HS-27A (cell line): ENCODE measurements at places on chromosomes 1 and 21.

DNA sequence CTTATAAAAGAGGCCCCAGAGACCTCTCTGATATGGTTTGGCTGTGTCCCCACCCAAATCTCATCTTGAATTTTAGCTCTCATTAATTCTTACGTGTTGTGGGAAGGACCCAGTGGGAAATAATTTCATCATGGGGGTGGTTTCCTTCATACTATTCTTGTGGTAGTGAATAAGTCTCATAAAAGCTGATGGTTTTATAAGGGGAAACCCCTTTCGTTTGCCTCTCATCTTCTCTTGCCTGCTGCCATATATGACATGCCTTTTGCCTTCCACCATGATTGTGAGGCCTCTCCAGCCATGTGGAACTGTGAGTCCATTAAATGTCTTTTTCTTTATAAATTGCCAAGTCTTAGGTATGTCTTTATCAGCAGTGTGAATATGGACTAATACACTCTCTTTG lies 22.5 kb upstream of the NEK7 start:
- DNase-seq = no peak

GRCh38 chr1:116433275-116434257 lies 60.5 kb downstream of the ATP1A1 start:
- DNase-seq = no peak

GRCh38 chr1:220239966-220240365 lies 32.3 kb downstream of the RAB3GAP2 start:
- no peak for DNase-seq

GRCh38 chr1:161730050-161730564 lies 8.8 kb downstream of the FCRLB start:
- no peak for DNase-seq

- no peak for DNase-seq
Observed at GRCh38 chr1:195328102-195328501, 1280.1 kb downstream of the KCNT2 start.

DNA sequence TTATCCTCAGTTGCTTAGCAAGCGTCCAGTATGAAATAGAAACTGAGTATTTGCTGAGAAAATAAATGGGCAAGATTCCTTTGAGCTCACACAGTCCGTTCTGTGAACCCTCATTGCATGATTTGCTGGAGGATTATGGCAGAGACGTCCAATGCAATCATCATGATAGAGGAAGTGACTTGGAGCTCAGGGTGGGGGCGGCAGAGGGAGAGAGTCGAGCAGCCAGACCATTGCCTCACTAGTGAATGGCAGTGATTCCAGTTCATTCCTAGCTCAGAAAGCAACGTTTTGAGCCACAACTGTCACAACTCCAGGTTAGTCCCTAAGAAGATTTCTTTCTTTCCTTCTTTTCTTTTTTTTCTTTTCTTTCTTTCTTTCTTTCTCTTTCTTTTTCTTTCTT lies 27.5 kb upstream of the COL9A2 start:
- no peak for DNase-seq

DNA sequence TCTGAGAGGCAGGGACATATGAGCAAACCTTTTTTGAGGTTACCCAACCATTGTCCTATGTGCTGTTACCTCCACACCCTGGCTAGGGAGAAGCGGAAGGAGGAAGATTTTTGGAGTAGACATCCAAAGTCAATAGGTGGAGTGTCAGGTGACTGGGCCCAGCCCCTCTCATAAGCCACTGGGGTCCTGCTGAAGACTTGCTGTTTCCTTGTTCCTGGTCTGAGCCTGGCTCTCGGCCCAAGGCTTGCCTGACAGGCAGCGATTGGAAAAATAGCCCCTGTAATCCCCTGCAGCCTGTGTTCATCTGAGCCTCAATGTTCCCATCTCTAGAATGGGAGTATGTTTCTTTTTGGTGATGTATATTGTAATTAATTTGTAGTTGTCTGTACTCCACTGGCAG lies 6.9 kb upstream of the PIGR start:
- no peak for DNase-seq

DNA sequence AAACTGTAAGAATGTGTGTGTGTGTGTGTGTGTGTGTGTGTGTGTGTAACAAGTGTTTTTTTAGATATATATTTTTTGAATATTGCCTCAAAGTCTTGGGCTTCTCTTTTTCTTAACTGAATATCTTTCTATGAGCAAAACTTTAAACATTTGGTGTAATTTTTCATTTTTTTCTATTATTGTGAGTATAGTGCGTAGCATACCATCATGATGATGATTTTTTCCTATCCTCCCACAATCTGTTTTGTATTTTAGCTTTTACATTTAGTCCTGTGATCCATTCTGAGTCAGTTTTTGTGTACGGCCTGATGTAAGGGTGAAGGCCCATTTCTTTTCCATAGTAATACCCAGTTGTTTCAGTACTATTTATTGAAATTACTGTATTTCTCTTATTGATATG lies 680.6 kb downstream of the TTLL7 start:
- DNase-seq = no peak

DNA sequence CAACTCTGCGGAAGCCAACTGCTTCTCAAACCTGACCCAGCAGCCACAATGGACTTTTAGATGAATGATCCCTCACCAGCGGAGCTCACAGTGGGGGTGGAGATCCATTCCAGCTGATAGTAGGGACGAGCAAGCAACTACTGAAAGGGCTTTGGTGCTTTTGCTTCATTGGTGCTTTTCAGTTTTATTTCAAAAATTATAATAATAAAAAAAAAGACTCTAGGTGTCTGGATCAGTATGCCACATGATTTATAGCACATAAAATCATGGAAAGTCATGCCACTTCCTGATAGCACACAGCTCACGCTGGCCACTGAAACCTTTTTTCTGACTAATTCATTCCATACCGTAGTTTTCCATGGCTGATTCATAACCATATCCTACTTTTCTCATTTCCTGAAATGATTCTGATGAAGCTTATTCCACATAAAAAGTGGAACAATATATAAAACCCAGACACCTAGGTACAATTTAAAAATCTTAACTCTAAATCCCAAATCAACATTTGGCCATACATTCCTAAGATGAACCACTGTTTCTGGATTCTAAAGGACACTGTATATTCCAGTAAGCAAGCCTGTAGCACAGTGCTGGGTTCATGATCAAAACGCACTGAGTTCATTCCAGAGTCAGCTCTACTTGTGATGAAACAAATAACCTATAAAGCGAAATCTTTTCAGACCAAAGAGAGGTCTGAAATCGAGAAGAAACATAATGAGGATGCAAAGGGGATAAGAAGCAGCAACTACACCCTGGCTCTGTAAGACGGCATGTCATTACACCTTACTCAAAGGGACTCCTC lies 41.3 kb upstream of the KCNE1 start:
- no peak for DNase-seq

DNA sequence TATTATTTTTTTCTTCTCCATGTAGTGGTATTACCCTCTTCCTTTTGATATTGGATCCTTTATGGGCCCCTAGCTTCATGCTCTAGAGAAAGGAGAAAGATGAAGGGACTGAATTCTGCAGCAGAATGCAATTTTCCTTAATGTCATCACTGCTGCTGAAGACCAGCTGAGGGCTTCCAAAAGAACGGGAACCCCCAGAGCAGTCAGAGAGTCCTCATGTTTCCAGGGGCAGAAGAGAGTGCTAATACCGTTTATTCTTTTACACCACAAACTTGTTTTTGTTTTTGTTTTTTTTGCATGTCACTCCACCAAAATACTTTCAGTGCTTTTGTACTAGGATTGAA lies 21.1 kb upstream of the TBX15 start:
- DNase-seq = no peak

GRCh38 chr1:75292013-75292412 lies 157.8 kb downstream of the LHX8 start:
- no peak for DNase-seq

DNA sequence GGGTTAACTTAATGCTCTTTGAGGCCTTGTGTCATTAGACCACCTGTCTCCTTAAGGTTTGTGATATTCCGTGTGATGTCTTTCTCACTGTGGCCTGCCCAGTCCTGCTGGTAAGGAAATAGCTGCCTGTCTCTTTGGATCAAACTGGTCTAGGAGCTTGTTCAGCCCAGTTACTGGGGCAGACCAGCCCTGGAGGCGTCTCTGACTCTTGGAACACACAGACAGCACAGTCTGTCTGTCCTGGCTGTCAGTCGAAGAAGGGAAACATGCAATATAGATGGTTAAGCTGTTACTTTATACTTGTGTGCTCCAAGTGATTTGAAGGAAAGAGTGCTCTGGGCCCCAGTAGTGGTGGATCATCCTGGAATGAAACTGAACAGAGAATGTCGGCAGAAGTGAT lies 20.4 kb downstream of the PBX1 start:
- DNase-seq = no peak

- DNase-seq = no peak
Observed at GRCh38 chr1:214966346-214966745, 116.2 kb upstream of the KCNK2 start.

- no peak for DNase-seq
Observed at GRCh38 chr21:25887166-25887565, 152.4 kb downstream of the GABPA start.

GRCh38 chr1:73604739-73605138 lies 593.2 kb downstream of the LRRIQ3 start:
- no peak for DNase-seq

GRCh38 chr1:153592748-153593147 lies 20.2 kb downstream of the S100A16 start:
- no peak for DNase-seq

DNA sequence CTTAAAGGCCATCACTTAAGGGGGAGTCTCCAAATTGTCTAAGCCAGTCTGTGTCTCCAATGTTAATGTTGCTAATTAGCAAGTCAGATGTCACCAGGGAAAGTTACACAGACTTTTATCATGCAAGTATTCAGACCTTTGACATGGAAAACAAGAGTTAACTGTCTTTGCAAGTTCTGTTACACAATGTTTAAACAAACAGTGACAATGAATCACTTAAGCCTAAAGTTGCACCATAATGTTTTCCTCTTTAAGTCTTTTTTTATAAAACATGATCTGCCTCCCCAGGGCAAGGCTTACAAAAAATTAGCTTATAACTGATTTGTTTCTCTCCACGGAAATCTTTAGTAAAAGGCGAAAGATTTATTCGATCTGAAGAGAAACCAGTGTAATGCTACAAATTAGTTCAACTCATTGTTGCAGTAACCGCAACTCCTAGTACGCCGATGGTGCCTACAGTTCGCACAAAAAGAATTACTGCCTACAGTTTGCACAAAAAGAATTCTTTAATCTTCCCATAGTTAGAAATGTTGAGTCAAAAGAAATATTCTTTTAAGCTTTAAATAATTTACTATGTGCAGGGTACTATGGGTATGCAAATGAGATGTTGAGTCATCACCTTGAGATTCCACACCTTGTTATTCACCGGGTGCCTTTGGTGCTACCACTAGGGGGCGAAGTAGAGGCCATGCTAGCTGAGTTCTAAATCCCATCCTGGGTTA lies 45.3 kb downstream of the HHAT start:
- DNase-seq = peak; percentile 91

DNA sequence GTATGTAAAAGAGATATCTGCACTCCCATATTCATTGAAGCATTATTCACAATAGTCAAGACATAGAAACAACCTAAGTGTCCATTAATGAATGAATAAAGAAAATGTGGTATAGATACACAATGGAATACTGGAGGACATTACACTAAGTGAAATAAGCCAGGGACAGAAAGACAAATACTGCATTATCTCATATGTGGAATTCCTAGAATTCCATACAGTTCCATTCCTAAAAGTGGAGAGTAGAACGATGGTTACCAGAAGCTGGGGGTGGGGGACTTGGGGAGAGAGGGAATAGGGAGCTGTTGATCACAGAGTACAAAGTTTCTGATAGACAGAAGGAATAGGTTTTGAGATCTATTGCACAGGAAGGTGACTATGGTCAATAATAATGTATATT lies 7.4 kb downstream of the TMED5 start:
- no peak for DNase-seq

- peak; percentile 15 for DNase-seq
Observed at GRCh38 chr21:45154511-45155508, 80.4 kb downstream of the ADARB1 start.

GRCh38 chr1:53576381-53576801 lies 117.2 kb downstream of the DMRTB1 start:
- DNase-seq = no peak

- no peak for DNase-seq
Observed at GRCh38 chr21:42533306-42533962, 19.8 kb downstream of the SLC37A1 start.

- no peak for DNase-seq
Observed at GRCh38 chr1:227902641-227902990, 45.1 kb downstream of the WNT9A start.

DNA sequence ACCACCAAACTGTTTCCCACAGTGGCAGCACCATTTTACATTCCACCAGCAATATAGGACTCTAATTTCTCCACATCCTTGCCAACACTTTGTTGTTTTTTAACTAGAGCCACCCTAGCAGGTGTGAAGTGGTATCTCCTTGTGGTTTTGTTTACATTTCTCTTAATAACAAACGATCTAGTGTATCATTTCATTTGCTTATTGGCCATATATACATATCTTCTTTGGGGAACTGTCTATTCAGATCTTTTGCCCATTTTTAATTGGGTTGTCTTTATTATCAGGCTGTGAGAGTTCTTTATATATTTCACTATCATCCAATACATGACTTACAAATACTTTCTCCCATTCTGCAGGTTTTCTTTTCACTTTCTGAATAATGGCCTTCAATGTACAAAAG lies 18.0 kb downstream of the TRIM33 start:
- DNase-seq = no peak

DNA sequence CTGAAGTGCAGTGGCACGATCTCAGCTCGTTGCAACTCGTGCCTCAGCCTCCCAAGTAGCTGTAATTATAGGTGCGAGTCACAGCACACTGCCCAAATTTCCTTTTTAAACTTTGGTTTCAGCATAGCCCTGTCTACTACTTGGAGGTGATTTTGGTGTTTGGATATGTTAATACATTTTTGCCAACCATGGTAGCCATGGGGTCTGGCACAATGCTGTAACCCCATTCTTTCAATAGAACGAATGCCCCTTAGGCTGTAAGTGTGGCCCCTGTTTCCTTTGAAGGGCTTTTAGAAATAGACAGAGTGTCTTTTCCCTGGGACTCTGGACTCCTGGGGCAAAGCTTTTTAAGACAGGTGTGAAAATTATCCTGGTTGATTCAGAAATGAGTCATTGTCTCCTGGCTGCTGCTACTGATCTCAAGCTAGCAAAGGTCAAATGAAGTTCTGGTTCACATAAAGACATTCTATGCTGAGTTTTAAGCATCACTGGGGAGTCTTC lies 141.1 kb upstream of the RUNX1 start:
- no peak for DNase-seq

DNA sequence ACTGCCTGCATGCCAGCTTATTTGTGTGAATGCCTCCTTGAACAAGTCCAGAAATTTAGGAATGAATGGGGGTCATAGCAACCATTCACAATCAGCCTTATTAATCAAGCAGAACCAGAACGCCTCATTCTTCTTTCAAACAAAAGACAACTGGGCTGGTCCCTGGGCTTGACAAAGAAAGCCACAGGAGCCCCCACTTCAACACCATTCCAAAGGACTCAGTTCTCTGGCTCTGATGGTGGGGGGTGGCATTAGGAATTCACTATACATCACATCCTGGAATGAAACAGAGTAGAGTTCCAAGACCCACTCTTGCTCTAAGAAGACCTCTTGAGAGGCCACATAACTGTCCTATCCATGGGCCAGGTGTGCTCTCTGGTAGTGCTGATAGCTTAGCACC lies 186.6 kb upstream of the ST6GALNAC5 start:
- DNase-seq = no peak

GRCh38 chr1:95402780-95403179 lies 168.8 kb downstream of the RWDD3 start:
- no peak for DNase-seq

- no peak for DNase-seq
Observed at GRCh38 chr1:115105831-115106230, 16.5 kb upstream of the TSPAN2 start.
